ENCODE measurements at places on chromosomes 1 and 21.

DNA sequence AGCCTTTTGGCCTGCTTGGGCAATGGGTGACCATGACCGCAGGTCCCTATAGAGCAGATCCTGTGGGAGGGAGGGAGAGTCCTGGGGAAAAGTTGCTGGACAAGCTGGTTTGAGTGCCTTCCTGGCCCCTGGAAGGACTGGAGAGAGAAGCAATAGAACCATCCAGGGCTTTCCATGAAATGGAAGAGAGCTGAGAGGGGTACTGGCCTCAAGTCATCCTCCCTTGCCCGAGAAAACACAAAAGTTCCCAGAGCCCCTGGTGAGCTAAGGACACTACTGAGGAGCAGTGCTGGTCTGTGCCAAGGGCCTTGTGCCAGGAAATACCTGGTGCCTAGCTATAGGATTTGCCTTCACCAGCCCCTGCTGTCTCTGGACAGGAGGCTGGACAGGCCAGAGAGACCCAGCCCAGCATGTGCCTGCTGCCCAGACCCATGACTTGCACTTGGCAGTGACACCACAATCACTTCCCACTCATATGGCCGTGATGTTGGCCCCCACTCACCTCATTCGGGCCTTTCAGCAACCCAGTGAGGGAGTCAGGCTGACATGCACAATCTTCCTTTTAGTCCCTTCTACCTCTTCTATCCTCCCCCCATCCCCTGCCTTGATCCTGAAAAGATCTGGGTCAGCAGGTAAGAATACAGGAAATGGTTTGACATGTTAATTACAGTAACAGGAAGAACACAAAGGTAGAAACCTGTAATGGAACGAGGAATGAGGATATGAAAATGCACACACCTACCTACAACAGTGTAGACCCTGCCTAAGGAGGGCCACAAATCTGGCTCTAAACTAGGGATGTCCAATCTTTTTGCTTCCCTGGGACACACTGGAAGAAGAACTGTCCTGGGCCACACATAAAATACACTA, 7.0 kb downstream of the SH3BP5L start:
- DNase-seq, result no peak

DNA sequence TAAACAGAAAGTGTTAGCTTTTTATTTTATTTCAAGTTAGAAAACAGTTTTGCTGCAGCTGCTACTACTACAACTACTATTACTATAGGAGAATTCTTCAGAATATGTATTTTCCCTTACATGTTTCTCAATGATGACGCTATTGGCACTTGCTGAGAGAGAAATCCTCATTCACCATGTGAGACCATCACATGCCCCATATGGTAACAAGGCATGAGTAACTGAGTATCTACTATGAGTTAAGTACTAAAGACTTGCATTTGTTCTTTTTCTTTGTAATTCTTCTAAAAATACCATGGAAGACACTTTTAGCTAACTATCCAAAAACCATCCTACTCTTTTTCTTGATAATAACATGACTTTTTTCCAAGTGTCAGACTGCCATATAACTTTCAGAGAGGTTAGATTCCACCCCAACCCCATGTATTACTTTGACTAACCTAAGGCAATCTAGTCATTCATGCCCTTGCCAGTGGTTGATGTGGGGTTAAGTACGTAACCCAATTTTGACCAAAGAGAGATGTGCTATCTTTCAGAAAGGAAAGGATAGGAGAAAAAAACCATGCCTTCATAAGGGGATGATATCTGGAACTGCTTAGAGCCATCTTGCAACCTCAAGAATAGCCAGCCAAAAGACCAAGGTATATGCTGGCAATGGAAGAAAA, 42.9 kb downstream of the COP1 start:
- DNase-seq, result no peak

DNA sequence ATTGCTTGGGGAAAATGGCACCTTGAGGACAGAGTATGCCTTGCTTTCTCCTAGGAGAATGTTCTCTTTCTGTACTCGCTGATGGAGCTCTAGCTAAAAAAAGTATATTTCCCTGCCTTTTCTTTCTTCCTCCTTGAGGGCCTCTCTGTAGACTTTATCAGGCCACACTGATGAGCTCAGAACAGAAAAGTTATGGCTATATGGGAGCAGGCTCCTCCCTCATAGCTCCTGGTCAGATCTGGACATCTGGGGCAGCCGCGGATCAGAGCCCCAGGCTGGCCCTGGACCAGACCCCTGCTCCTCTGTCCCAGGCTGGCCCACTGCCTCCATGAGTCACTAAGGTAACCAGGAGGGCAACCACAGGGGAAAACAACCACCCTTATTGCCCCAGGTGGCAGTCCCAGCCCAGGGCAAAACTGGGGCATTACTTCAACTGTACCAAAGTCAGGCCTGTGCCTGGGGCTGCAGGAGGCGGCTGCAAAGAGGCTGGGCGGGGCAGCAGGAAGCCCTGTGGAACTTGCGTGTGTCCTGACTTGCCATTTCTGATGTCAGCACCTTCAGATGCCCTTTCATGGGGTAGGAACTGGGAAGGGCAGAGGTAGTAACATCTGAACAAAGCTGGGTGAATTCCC, 26.3 kb upstream of the ZNF648 start:
- no peak for DNase-seq

- peak; percentile 26 for DNase-seq
Measured at GRCh38 chr1:212699104-212699624, 476 bp downstream of the BATF3 start.

- DNase-seq, result no peak
Measured at GRCh38 chr1:23371987-23372880, 2.6 kb upstream of the ZNF436 start.

- no peak for DNase-seq
Measured at GRCh38 chr1:90510143-90510542, 207.0 kb downstream of the BARHL2 start.

DNA sequence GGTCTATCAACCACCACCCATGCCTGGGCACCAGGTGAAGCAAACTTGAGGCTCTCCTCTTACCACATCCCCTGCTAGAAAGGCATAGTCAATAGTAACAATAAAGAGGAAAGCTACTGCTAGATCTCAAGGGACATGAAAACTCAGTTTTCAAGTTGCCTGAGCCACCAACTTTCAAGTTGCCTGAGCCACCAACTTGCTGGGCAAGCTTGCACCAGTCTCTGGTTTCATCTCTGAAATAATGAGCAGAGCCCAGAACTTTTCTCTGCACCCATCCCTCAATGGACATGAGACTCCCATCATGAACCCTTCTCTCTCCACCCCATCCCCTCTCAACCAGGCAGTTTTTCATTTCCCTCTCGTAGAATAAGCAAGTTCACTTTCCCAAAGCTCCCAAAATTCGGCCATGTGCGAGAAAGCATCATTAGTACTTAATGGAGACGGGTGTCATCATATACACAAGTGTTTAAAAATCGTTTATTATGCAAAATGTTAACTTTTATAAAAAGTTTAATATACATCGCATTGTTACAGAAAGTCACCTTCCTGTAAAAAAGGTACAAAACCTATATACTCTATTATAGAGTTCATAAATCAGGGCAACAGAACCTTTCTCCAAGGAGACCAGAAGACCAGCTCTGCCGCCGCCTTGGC, 1.7 kb downstream of the ID3 start:
- DNase-seq, result no peak

DNA sequence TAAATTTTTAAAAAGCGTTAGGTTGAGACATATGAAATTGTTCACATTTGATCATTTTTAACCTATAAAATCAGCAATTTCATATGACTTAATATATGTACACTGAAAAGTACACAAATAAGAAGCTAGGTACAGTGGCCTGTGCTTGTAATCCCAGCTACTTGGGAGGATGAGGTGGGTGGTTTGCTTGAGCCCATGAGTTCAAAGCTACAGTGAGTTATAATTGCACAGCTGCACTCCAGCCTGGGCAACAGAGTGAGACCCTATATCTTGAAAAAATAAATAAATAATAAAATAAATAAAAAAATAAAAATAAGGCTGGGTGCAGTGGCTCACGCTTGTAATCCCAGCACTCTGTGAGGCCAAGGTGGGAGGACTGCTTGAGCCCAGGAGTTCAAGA, 5.2 kb upstream of the EPB41 start:
- no peak for DNase-seq

- DNase-seq, result no peak
Measured at GRCh38 chr1:1861339-1861730, 29.6 kb downstream of the GNB1 start.

- no peak for DNase-seq
Measured at GRCh38 chr1:9241891-9242290, 7.3 kb downstream of the H6PD start.

GRCh38 chr1:98287626-98288025, 366.8 kb upstream of the DPYD start:
- no peak for DNase-seq

GRCh38 chr1:205492201-205492667, 12.2 kb upstream of the CDK18 start:
- no peak for DNase-seq

DNA sequence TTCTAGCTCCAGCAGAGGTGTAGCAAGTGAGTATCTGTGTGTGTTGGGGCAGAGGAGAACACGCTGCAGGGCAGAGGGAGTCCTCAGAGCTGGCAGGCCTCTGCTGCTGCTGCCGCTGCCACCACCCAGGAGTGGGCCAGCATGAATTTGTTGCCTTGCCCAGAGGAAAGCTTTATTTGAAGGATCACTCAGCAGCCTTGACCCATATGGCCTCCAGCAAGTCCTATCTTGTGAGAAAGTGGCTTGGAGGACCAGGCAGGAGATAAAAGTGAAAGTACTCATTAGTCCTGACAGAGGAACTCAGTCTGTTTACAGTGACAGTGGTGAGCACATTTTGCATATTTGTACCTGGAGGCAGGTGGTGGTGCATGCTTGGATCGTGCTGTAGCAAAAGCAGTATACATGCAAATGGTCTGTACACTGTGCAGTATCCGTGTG, 3.1 kb downstream of the TRAF5 start:
- no peak for DNase-seq

DNA sequence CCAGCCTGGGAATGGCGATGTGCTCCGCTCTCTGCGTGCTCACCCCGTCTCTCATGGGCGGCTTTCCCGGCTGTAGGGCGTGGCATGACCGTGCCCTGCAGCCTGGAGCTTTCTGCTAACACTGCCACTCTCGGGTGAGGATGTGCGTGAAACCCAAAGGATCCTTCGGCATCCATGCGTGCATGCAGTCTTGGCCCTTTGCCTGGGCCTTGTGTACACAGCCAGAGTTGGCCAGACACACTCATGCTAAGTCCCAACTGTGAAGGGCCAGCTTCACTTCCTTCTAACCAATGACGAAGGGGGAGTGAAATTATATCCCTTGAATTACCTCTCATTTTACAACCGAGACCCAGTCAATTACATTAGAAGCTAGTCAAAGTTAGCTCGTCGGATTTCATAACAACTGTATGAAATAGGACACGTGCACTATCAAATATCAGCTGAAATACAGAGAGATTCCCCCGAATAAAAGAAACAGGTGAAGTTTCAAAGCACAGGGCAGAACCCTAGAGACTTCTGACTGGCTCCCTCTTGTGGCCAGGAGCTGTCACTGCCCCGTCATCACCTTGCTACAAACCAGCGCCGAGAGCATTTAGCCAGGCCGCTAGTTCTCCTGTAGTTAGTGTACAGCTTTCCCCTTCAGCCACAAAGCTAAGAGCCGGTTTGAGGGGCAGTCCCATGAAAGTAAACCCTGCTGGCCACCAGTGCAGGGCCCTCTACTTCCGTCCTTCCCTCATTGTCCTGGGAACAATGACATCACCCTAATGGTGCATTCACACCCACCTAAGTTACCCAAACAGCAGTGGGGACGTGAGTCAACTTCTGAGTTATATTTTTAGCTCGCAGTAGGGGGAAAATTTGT, 63.4 kb upstream of the COA6 start:
- DNase-seq, result peak; percentile 45

DNA sequence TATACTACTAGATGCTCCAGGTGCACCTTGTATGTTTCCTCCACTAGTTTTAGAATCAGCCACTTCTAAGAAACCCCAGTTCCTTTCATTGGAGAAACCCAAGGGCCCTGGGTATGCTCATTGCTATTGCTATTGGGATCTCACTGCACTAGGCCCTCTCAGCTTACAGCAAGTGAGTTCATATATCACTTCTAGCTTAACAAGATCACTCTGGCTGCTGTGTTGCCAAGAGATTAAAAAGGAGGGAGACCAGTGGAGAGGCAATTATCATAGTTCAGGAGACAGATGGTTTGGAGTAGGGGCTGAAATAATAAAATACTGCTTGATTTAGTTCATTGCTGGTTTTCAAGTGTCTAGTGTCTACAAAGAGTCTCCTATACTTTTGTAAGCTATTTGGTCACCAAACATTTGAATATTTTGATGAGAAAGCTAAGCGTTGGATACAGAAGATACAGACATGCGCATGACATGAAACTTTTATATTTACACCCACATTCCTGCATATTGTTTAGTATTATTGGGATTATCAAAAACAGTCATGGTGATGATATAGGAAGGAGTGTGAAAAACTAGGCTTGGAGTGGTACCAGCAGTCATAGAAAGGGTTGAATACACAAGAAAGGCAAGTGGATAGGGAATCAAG, 671.9 kb downstream of the ADGRL2 start:
- DNase-seq, result no peak

DNA sequence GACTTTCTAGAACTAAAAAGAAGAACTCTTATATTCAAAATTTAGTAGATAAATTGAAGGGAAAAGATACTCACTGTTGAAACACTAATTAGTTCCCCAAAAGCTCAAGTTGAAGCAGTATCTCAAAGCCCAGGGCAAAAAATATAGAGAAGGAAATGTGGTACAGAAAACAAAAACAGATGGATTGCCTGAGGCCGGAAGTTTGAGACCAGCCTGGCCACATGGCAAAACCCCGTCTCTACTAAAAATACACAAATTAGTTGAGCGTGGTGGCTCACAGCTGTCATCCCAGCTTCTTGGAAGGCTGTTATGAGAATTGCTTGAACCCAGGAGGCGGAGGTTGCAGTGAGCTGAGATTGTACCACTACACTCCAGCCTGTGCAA, 36.0 kb downstream of the FAM177B start:
- DNase-seq, result no peak

- DNase-seq, result peak; percentile 50
Measured at GRCh38 chr1:40980453-40981121, 1.1 kb downstream of the CTPS1 start.

DNA sequence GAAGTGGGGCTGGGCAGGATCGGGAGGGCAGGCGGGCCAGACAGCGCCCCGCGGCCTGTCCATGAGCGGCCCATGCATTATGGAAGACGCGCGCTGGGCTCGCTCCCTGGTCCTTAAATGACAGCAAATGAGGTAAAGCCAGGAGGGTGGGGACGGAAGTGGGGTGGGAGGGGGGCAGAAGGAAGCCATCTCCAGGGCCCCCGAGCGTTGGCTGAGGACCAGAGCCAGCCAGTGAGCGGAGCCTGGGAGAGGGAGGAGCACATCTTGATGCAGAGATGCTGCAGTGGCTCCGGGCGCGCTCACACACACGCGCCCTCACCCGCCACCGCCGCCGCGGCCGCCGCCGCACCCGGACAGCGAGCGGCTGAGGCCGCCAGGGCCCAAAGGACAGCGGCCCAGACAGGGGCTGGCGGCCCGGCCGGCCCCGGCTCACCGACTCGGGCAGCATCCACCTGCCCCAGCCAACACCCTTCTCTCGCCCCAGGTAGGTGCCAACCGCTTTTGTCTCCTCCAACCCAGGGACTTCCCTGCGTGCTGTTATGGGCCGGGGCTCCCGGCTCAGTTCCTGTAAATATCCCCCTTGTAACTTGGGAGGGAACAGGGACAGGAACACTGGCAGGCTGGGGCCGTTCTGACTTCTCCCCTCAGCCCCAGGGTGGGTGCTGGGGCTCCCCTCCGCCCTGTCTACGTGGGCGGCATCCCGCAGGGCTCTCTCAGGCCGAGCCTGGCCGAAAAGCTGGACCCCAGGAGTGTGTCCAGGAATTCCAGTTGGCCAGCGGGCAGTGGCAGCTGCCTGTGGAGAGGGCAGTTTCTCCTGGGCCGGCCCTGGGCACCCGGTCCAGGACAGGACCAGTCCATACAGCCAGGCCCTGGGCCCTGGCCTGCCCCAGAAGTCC, at the start of gene CNTN2:
CNTN2 (plus strand) TSS at position 302 of the 896 bp plus-strand sequence. CDS start 9,974 bp downstream, outside the sequence.
- DNase-seq, result no peak
